CD4-positive, alpha-beta T cell treated with Interleukin-17A for 1 hour (primary cell): ENCODE measurements at places on chromosomes 11 and 22.

GRCh38 chr22:38177926-38178604 lies 3.6 kb downstream of the PLA2G6 start:
- DNase-seq: no peak

DNA sequence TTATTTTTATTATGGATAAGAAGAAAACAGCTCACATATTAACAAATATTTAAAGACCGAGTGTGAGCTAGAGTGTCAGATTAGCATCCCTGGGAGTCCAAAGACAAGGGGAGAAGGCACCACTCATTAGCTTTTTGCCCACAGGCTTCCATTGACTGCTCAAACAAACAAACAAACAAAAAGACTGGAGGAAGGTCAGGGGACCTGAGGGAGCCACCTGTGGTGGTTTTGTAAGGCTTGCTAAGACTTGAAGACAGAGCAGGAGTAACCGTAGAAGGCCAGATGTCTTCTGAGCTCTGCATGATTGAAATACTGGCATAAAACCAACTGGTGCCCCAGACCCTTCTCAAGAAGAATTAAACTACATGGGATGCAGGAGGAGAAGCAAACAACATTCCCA lies 395.2 kb upstream of the CNTN5 start:
- DNase-seq: no peak

GRCh38 chr11:46114378-46114777 lies 6.9 kb downstream of the PHF21A start:
- DNase-seq: no peak

- no peak for DNase-seq
Observed at GRCh38 chr22:34845391-34845790, 220.6 kb upstream of the ISX start.

GRCh38 chr22:36065462-36065774 lies 36.8 kb upstream of the RBFOX2 start:
- DNase-seq: no peak

DNA sequence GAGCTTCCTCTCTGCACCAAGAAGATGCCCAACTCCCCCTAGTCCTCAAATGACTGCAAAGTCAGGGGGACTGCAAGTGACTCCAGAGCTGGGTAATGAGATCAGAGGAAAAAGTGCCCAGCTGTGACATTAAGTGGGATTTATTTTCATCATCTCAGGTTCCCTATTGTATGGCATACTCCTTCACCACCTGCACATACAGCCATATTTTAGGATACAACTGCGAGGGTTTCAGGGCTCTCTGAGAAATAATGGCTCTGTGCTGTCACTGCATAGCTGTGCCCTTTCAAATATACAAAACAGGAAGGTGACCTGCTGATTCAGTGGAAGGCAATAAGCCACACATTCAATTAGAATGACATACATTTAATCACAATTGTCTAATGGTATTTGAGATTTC lies 45.6 kb upstream of the PLET1 start:
- no peak for DNase-seq

GRCh38 chr11:46120346-46121300 lies 631 bp downstream of the PHF21A start:
- DNase-seq: peak; percentile 23

- peak; percentile 72 for DNase-seq
Observed at GRCh38 chr11:67024410-67024809, 1.5 kb downstream of the SYT12 start.

GRCh38 chr11:116896211-116896610 lies 58.8 kb upstream of the APOA1 start:
- no peak for DNase-seq

- no peak for DNase-seq
Observed at GRCh38 chr11:70251659-70252321, 18.7 kb upstream of the PPFIA1 start.

DNA sequence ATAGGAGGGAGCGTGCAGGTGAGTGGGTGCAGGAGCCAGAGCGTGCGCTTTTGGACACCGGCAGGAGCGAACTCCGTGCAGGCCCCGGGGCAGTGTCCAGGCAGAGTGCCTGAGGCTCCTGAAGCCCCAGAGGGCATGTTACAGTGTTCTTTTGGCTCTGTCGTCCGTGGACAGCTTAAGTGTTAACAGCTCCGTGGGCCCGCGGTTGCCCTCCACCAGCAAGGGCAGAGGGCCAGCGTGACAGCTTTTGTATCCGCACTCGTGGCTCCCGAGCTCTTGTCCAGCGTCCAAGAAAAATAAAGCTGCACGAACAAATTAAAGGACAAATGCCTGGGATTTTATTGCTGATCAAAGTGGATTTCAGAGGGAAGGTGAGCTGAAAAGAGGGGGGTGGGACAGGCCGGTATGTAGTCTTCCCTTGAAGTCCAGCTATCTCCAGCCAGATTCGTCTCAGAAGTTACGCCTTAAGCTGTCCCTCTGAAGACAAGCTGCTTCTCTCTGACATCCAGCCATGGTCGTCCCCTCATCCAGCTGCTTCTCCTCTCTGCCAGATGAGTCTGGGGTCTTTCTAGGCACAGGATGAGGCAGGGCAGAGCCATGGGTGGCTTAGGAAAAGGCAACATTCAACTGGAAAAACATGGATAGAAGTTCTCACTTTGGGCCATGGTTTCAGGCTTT lies 968 bp upstream of the TMEM109 start:
- no peak for DNase-seq

GRCh38 chr11:9341638-9342178 lies 27.3 kb upstream of the TMEM41B start:
- no peak for DNase-seq

DNA sequence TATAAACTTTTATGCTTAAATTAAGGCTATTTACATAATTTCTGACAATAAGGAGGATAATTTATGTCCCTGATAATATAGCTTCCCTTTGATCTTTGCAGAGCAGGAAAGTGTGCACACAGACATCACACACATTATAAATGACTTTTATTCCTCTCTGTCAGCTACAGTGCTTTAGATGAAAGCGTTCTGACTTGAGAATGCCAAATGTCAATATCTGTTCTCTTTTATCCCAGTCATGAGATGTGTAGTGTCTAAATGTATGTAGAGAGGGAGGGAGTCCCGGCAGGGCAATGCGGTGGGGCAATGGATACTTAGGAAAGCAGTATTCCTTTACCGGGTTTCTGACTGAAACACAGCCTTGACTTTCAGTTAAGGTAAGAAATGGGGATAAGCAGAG lies 225.4 kb upstream of the CHORDC1 start:
- no peak for DNase-seq

- no peak for DNase-seq
Observed at GRCh38 chr11:85313741-85314140, 313.4 kb downstream of the DLG2 start.

GRCh38 chr11:92269841-92270240 lies 45.2 kb downstream of the FAT3 start:
- DNase-seq: no peak

DNA sequence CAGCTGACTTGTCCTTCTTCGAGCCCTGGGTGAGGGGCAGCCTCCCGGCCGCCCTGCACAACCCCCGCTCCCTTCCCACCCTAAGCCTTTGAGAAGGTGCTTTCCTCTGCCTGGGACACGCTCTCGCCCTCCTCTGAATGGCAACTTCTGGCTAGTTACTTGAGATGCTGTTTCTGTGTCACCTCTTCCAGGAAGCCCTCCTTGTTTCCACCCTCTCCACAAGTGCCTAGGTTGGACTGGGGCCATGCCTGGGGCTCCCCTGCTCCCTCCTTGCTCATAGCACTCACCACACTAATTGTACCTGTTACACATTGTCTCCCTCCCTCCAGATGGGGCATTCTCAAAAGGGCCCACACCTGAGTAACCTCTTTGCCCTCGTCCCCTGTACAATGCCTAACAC lies 72.2 kb downstream of the SCUBE1 start:
- no peak for DNase-seq

- no peak for DNase-seq
Observed at GRCh38 chr11:76742902-76743301, 40.3 kb upstream of the TSKU start.

- no peak for DNase-seq
Observed at GRCh38 chr11:132770829-132771530, 761.3 kb downstream of the OPCML start.

GRCh38 chr22:21587803-21588611 lies 20.5 kb downstream of the UBE2L3 start:
- peak; percentile 10 for DNase-seq

DNA sequence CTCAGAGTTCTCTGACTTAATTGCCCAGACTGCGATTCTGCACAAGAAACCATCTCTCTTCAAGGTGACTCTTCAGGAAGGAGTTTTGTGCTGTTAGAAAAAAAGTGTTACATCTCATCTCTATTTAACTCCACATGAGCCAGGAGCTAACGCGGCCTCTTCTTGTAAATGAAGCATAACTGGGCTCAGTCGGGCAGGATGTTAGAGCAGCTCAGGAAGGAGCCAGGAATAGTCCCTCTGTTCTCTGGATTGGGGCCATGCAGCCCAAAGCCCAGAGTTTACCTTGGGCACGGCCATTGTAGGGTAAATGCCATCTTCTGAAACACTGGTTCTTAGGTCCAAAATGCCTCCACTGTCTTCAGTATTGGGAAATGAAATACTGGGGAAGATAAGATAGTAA lies 760.6 kb downstream of the OPCML start:
- DNase-seq: no peak

GRCh38 chr11:73284106-73284505 lies 12.0 kb downstream of the P2RY6 start:
- DNase-seq: no peak

- DNase-seq: no peak
Observed at GRCh38 chr11:100674212-100674611, 12.9 kb upstream of the ARHGAP42 start.

GRCh38 chr11:57641011-57641807 lies 8.5 kb downstream of the YPEL4 start:
- peak; percentile 54 for DNase-seq

DNA sequence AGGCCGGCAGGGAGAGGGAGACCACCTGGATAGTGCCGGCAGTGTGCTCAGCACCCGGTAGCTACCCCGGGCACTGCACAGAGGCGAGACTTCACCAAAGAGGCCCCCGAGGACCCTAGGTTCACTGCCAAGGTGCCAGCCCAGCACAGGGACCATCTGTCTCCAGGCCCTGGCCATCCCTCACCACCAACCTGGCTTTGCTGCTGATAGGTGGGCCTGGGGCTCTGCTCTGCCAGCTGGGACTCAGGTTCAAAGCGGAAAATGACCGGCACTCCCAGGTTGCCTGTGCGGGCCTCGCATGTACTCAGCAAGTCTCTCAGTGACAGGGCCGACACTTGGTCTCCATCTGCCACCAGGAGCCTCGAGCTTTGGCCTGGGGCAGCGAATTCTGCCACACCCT lies 812.2 kb downstream of the BRD1 start:
- DNase-seq: no peak

DNA sequence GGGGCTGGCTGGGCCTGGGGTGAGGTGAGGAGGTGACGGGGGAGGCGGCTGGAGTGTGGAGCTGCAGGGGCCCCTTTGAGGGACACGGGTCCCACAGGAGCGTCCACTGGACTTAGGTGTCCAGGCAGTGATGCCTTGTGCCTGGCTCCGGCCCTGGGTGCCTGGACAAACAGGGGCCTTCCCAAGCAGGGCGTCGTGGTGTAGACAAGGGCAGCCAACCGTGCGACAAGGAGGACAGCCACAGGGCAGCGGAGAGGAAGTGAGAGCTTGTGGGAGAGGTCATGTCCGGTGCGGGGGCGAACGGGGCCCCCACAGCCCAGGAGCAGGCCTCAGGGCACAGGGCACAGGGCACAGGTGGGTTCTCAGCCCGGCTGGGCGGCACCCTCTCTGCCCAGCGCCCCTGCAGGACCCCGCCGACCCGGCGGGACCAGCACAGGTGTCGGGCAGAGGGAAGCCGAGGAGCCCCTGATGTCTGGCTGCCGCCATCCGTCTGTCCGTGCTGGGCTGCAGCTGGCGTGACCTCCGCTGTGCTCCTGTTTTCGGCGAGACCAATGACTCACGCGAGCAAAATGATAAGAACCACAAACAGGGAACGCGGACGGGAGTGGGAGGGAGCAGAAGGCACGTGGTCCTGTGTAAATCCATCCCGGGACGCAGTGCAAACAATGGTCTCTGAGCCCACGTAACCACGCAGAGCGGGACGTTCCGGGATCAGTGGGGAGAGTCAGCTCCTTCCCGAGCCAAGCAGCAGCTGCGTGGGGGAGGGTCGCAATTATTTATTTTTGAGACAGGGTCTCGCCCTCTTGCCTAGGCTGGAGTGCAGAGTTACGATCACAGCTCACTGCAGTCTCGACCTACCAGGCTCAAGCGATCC lies 49.1 kb upstream of the A4GALT start:
- no peak for DNase-seq

DNA sequence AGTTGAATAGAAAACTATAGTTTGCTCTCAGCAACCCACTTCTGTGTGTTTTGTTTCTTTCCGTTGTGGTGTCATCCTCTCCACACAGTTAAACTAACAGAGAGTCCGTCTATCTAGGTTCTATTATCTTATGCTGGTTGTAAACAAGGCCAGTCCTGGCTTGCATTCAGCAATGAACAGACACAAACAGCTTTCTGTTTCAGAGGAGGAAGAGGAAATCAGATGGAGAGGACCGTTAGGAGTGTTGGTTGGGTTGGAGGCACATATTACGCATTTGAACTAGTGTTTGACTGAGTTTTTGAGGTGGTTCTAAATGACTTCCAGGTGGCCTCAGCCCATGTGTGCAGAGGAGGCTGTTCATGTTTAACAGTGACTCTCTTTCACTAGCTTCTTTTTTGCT lies 129.5 kb upstream of the SORL1-AS1 start:
- peak; percentile 26 for DNase-seq

GRCh38 chr11:77392842-77393241 lies 81.1 kb downstream of the PAK1 start:
- no peak for DNase-seq

- DNase-seq: no peak
Observed at GRCh38 chr11:12860827-12861226, 148.3 kb upstream of the RASSF10 start.

- DNase-seq: no peak
Observed at GRCh38 chr11:70502677-70503467, 104.5 kb downstream of the CTTN start.

DNA sequence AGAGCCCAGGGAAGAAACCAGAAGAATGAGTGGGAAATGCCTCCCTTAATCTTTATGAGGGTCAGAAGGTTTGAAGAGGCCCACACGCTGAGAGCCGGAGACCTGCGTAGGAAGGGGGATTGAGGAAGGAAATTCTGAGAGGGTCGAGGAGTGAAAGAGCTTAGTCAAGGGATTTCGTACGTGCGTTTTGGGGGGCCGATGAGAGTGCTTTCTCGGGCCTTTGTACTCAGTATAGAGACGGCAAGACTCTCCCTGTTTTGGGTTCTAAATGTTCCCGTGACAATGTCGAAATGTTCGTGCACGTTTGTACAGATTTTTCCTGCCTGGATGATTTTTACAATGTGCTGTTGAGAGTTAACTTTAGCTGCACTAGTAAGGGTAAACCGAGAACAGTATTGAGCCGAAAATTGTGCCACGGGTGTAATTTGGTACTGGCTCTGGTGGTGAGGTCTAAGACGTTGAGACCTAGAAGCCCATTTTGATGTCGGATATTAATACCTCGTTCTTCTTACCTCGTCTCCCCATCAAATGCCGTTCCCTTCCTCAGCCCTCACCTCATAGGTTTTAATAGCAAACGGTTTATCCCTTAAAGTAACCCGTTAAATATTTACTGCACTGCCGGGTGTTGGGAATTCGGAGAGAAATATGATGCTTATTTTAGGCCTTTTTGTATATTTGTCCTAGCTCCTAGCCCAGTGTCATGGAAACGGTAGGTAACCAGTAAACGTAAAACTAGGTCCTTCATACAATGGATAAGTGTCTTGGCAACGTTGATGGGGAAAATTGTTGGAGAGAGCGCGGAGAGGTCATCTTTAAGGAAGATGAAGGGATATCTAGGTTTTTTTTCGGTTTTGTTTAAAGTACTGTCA lies 734 bp downstream of the C11orf58 start:
- DNase-seq: peak; percentile 45

- no peak for DNase-seq
Observed at GRCh38 chr11:11584937-11585336, 36.9 kb downstream of the GALNT18 start.

GRCh38 chr11:33700502-33701271 lies at the start of gene C11orf91:
TSS of gene C11orf91 (minus strand) at chr11:33700826. CDS start at chr11:33700740, 86 bp downstream.
- peak; percentile 94 for DNase-seq
